CD8-positive, alpha-beta T cell (primary cell): ENCODE measurements at places on chromosomes 3 and 15.

DNA sequence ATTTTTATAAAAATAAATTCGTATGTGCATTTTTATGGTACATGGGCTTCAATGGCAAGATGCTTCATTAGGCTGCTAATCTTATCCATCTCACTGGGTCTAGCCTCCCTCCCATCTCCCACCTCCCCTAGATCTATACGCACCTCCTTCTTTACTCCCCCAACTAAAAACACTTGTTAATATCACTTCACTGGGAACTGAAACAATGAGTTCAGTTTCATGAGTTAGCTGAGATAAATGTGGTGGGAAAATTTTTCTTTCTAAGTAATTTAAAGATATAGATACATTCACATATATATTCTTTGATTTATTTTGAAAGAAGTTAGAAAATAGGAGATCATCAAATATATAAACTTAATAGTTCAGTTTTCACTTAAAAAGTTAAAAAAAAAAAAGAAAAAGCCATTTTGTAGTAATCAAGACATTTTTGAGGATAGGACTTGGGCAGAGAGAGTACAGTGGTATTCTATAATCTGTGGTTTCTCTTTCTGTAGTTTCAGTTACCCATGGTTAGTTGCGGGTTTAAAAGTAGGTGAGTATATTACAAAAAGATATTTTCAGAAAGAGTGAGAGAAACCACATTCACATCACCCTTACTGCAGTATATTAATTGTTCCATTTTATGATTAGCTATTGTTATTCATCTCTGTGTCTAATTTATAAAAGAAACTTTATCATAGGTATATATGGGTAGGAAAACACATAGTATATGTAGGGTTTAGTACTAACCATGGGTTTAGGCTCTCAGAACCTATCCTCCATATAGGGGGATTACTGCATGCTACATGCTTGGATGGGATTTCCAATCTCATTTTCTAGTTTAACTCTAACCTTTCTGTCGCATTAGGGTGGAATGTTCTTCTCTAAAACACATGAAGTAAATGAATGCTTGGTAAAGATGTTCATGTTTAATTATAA, 316.0 kb upstream of the CBLB start:
- no peak for DNase-seq

GRCh38 chr3:50095352-50095998, 6.8 kb downstream of the RBM5 start:
- no peak for DNase-seq

DNA sequence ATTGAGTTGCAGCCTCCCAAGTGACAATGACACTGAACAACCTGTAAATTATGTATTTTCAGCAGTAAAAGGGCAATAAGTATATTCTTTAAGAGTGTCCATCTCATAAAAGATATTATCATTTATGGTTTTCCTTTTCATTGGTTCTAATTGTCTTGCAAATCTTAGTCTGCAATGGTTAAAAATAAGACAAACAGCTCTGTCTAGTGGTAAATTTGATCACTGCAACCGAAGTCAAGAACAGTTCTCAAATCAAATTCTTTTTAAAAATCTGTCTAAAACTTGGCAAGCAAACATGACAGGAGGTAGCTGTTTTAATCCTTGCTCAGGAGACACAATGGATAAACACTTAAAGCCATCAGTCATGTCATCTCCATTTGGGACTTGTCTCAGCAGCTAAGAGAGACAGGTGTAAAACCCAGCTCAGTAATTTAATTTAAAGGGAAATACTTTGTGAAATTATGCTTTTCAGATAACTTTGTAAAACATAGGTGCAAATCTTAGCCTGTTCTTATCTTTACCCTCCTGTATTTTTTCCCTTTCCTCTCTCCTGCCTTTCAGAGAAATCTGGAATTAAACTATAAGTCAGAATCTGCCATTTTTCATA, 150.3 kb upstream of the ARHGEF26 start:
- no peak for DNase-seq

DNA sequence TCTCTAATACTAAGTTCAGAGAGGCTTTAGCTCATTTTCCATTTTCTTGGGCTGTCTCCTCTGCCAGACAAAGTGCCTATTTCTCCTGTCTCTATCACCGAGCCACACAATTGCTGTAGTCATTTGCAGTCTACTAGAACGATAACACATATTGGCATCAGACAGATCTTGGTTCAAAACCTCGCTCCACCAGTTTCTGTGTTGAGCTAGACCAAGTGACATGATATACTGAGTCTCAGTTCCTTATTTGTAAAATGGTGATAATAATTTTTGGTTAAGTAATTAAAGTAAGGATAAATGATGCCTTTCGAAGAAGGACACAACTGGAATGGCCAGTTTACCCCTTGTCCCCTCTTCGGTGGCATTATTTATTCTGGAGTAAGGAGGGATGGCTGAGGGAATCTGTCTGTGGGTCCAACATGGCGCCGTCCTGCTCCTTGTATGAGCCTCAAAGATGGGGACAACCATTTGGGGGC, 398 bp upstream of the RAB7A start:
- no peak for DNase-seq

DNA sequence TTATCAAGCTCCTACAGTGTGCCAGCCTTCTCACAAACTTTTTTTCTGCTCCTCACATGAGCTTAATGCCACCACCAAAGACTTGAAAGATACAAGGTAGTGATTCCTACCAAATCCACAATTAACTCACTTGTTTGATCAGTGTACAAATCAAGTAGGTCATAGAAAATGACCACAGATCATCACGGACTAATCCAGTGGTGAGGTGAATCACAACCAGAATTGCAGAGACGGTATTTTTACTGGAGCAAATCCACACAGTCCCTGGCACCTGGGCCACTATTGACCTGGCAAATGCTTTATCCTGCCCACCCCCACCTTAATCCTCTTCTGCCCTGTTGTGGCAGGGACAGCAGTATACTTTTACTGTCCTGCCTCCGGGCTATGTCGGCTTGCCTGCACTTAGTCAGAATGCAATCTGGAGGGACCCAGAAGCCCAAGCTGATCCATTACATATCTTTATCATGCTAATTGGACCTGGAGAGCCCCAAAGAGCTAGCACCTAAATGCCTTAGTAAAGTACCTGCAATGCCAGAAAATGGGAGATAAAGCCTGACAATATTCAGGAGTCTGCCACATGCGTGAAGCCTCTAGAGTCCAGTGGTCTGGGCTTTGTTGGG, 83.9 kb upstream of the CDV3 start:
- DNase-seq, result no peak

- no peak for DNase-seq
Measured at GRCh38 chr15:51199541-51199940, 104.8 kb upstream of the TNFAIP8L3 start.

DNA sequence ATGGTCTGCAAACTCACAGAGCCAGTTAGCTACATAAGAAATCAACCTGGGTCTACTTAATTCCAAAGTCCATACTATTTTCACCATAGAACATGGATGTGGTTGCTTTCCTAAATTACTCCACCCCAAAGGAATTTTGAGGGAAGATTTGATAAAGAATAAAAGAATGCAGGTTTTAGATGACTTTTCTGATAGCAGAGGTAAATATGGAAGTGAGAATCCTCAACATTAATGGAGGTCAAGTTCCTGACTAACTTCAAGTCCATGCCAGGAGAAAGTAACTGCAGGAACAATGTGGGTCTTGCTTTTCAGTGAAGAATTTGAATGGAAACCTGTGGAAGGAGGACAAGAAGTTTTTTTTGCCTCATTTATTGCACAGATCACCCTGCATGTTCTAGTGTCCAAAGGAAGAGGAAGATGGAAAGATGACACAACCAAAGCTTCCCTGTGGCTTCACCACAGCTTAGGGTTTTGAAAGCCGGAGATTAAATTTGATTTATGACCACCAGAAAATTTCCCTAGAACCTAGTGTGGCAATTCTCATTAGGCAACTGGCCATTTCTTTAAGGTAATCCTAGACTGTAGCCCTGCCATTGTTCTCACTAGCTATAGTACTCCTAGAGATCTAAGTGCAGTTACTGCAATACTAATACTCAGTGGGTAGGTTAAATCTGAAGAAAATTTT, 429.7 kb downstream of the RAP2B start:
- DNase-seq, result no peak

DNA sequence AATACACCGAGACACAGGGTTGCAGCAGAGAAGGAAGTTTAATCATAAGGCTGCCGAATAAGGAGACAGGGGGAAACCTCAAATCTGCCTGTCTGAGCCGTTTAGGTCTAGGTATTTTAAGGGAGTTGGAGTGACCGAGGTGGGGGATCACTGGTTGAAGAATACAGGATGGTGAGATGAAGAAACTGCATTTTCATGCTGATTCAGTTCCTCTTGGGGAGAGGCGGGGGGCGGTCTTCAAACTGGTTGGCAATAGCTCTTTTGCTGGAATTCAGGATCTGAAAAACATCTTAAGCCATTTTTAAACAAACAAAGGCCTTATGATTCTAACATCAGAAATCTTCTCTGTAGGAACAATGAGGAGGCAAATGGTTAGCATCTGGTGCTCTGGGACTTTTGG, 699.5 kb upstream of the CFAP20DC start:
- no peak for DNase-seq

- DNase-seq, result peak; percentile 86
Measured at GRCh38 chr3:49415931-49416601, 3.8 kb downstream of the TCTA start.

- no peak for DNase-seq
Measured at GRCh38 chr3:136678981-136679380, 73.2 kb downstream of the STAG1 start.

DNA sequence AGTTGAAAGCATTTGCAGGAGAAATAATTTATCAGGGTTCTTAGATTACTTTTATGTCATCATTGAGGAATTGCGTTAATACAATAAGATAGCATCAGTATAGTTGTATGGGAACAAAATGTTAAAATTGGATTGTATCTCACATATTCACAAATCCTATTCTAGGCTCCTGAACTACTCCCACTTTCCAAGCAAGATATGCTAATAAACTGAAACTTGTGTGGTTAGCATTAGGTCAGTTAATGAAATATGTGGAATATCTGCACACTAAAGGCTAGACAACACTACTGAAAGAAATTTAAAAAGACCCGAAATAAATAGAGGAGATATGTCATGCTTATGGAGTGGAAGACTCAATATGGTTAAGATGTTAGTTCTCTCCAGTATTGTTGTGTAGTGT, 272.7 kb downstream of the DOCK3 start:
- no peak for DNase-seq

GRCh38 chr3:53350652-53351051, 3.3 kb upstream of the DCP1A start:
- DNase-seq, result no peak

DNA sequence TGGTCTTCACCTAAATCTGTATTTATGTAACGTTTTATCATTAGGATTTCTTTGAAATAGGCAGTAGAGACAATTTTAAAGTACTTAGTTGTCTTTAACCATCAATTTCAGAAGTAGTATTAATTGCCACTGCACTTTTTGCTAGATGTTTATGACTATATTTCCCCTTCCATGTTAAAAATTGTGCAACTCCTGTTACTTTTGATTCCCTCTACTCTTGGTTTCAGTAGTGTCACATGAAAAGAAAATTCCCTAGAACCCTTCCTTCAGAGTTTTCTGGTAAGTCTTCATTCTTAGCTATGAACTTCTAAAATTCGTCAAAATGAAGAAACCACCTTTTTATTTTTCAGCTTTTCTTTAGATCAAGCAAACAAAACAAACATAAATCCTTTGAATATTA, 7.1 kb downstream of the PIAS1 start:
- no peak for DNase-seq

- no peak for DNase-seq
Measured at GRCh38 chr3:40173227-40173721, 136.2 kb upstream of the EIF1B start.

GRCh38 chr3:192929755-192930547, 12.3 kb upstream of the MB21D2 start:
- no peak for DNase-seq

GRCh38 chr3:114460459-114460858, 166.6 kb downstream of the TIGIT start:
- no peak for DNase-seq

DNA sequence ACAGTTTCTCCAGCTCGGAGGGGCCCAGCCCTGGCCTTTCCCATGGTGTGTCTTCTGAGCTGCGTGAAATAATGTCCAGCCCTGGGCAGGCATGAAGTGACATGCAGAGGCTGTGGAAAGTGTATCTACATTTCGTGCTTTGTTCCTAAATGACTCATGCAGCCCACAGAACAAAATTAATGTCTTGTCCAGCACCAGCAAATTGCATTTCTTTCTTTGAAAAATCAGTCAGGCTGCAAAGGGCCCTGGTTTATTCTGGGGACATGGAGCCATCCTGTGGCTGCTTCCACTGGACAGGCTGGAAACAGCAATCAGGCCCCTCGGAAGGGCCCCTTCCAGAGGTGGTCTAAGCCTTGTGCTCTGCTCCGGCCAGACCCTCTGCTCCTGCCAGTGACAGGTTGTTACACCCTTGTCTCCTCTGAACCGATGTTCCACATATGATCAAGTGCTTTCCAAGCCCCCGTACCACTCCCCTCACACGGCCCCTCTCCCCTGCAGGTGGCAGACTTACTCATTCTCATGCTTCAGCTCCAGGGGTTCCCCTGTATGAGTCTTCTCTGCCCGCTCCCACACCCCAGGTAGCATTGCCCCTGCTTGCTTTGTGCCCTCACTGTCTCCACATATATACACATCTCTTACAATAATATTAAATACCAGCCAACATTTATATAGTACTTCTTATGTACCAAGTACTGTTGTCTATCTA, 33.7 kb downstream of the CRYGS start:
- DNase-seq, result no peak
